ENCODE measurements at places on chromosomes 2 and 18.

DNA sequence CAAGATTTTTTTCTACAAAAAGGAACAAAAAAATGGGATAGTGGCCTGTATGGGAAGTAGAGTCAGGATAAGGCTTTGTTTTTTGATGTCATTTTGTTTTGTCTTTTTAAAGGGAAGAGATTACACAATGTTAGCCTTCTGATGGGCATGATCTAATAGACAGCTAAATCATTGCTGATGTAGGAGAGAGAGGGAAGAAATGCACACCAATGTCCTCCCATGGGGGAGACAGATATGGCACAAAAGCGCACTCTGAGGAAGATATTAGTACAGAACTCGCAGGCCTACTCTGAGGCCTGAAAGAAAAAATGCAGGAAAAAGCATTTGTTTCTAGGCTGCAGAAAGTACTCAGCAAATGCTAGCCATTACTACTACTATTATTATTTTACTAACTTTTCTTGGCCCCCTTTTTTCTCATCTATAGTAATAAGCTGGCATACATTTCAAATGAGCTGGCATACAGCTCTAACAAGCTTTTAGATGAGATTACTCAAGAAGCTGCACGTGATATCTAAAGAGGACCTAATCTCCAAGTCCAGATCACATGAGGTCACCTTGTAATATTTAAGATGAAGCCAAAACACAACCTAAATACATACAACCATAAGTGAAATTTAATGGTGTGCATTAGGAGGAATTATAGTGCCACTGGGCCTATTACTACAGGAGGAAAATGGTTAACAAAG, 269.4 kb upstream of the TANK start:
- DNase-seq: no peak

DNA sequence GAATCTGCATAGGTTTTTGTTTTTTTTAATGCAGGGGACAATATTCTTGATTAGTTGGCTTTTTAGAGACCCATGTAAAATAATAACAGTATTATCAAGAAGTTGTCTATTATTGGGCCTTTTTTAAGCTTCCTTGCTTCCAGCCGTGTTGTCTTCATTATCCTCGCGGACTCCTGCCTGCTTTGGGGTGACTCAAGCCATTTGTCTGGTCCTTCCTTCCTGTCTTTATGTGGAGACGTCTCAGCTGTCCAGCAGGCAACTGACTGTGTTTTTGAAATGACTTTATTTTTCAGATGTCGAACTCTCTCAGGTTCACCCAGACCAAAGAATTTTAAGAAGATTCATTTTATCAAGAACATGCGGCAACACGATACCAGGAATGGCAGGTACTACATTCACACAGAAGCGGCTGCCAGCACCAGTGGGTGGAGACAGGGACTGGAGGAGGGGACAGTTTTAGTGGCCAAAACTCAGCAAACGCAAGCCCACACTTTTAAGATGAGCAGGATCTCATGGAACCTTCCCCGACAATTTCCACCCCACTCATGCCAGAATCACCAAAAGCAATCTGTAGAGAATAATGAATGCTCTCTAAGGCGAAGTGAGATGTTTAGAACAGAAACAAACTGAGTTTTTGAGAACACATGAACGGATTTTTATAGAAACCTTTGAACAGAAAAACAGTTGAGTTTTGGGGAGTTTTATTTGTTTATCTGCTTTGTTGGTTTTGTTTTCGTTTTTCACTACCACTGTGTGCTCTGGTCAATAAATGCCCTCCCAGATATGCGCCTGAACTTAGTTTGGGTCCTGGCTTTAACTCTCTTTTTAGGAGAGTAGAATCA, 59.1 kb downstream of the CABLES1 start:
- DNase-seq: no peak

GRCh38 chr2:88857951-88858411, 166.5 kb downstream of the RPIA start:
- DNase-seq: no peak

DNA sequence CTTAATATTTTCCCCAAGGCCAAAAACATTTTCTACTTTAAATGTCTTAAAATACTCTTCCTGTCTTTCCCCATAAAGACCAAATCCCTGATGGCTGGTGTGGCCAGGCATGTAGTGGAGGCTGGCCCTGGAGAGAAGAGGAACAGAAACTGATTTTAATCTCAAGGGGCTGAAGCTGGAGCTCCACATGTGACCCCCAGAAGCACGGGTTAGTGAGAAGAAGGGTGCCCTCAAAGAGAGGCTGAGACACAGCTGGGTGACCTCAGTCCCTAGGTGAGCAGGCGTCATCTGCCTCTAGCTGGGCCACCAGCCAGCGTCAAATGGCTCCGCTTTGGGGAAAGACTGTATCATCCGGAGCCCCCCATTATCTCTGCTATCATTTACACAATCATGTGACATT, 19.3 kb upstream of the TMEM18 start:
- DNase-seq: no peak

- DNase-seq: no peak
These were observed 87.3 kb downstream of the BABAM2 start for GRCh38 chr2:27977731-27978312.

GRCh38 chr18:38826247-38826646, 1260.6 kb upstream of the CELF4 start:
- DNase-seq: no peak

GRCh38 chr2:187215532-187216240, 232.4 kb downstream of the CALCRL start:
- DNase-seq: no peak

DNA sequence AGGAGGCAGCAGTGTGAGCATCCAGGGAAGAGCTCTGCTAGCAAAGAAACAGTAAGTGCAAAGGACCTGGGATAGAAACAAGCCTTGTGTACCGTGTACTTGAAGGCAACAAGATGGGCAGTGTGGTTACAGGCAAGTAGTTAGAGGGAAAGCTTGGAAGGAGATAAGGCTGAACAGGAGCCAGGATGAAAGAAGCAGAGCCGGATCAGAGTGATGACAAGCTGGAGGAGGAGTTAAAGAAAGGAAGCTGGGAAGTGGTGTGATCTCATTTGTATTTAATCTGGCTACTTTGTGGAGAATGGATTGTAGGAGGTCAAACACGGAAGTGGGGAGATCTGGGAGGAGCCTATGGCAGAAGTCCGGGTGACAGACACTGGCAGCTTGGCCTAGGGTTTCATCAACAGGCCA, 44.7 kb upstream of the VPS54 start:
- no peak for DNase-seq

GRCh38 chr2:170924969-170925368, 4.1 kb upstream of the GORASP2 start:
- DNase-seq: no peak

GRCh38 chr2:9715238-9715637, 84.4 kb upstream of the YWHAQ start:
- DNase-seq: no peak

- no peak for DNase-seq
These were observed 90.3 kb upstream of the CAPN13 start for GRCh38 chr2:30897539-30897938.
